ENCODE measurements at places on chromosomes 1 and 21.

GRCh38 chr1:16012590-16013219, 5.1 kb downstream of the HSPB7 start:
- DNase-seq: peak; percentile 52

GRCh38 chr1:41977326-41977725, 58.6 kb upstream of the HIVEP3 start:
- no peak for DNase-seq

- DNase-seq: no peak
Observed at GRCh38 chr1:40399984-40400704, 26.6 kb downstream of the SMAP2 start.

GRCh38 chr1:204274446-204274845, 60.7 kb upstream of the GOLT1A start:
- no peak for DNase-seq

GRCh38 chr1:147849098-147849895, 53.3 kb upstream of the GJA8 start:
- DNase-seq: no peak

- DNase-seq: no peak
Observed at GRCh38 chr1:119946724-119947123, 50.4 kb upstream of the ADAM30 start.

GRCh38 chr1:26302733-26303405, 3.6 kb downstream of the UBXN11 start:
- no peak for DNase-seq

GRCh38 chr1:167061073-167061464, 29.1 kb downstream of the GPA33 start:
- DNase-seq: no peak

- no peak for DNase-seq
Observed at GRCh38 chr1:175133673-175134435, 58.7 kb downstream of the KIAA0040 start.

- DNase-seq: no peak
Observed at GRCh38 chr1:22376976-22377375, 74.7 kb upstream of the ZBTB40 start.

GRCh38 chr1:230005040-230005439, 62.0 kb upstream of the GALNT2 start:
- no peak for DNase-seq

DNA sequence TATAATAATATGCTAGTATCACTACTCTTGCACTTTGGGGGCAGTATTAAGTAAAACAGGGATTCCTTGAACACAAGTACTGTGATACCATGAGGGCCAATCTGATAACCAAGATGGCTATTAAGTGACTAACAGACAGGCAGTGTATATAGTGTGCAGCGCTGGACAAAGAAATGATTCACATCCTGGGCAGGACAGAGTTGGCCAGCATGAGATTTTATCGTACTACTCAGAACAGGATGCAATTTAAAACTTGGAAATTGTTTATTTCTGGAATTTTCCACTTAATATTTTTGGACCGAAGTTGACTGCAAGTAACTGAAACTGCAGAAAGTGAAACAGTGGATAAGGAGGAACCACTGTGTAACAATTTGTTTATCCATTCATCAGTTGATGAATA, 74.6 kb downstream of the DNTTIP2 start:
- no peak for DNase-seq

GRCh38 chr1:193767886-193768285, 581.5 kb upstream of the B3GALT2 start:
- no peak for DNase-seq

GRCh38 chr1:219928791-219929118, 398 bp upstream of the SLC30A10 start:
- DNase-seq: no peak

DNA sequence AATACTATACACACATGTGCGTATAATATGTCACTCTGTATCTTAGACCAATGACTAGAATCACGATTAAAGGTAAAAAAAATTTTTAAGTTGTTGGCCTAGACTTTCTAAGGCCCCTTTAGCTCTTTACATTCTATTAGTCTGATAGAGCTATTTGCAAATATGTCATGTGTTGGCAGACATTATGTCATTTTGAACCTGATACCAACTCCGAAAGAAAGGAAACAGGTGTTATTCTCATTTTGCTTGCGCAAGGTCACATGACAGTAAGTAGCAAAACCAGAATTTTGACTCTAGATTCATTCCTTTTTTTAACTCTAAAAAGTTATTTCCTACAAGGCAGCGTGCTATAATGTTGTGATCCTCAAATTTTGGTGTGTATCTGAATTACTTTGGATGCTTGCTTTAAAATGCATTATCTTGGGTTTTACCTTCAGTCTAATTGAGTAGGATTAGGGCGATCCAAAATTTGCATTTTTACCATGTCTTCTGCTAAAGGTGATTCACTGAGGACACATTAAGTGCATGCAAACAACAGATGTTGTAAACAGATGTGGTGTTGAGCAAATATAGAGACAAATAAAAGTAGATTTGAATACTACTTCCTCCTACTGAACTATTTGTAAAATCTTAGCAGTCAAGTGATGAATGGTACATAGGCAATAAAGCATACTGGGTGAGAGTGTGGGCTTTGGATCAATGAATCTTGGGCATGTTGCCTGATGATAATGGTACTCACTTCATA, 63.5 kb upstream of the KIAA1614 start:
- no peak for DNase-seq

DNA sequence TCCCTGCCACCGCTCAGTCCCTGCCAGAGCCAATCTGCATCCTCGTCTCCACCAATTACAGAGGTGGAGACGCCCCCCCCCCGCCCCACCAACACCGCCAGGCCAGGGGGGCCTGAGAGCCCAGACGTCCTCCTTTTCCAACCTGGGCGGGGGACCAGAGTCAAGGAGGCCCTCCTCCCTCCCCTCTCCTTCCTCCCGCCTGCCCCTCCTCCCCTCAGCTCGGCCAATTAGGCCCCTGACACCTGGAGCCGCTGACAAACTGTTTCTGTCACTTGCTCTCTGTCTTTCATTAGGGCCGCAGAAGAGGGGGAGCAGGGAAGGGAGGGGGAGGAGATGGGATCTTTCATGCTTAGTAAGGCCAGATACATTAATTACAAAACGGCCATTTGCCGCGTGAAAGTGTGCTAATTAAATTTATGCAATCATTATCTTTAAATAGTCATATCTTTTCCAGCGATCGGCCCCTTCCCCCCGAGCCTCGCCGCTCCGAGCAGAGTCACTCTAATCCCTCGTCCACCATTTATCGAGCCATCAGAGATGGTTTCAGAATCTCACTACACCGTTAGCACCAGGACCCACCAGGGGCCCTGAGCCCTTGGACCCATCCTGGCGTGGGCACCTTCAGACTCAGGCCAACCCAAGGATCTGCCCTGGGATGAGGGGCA, 94.7 kb downstream of the PAX7 start:
- DNase-seq: no peak

- no peak for DNase-seq
Observed at GRCh38 chr1:237011432-237011831, 7.2 kb upstream of the MT1HL1 start.

- no peak for DNase-seq
Observed at GRCh38 chr1:153614906-153615305, 1.2 kb downstream of the S100A14 start.

DNA sequence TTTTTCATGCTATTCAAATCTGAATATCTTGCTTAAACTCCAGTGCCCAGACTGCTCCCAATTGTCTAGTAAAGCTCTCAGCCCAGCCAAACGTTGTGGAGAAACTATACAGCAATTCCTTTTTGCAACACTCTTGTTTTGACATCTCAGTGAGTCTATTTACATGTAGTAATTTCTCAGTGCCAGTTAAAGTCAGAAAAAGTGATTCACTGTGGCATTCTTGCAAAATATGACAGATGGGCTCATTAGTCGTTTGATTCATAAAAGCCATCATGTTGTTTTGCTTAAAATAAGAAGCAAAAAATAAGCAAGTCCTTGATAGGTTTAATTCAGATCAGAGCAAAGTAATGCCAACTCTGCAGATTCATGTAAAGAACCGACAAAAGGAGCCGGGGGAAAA, 20.7 kb upstream of the TMPRSS15 start:
- DNase-seq: no peak

DNA sequence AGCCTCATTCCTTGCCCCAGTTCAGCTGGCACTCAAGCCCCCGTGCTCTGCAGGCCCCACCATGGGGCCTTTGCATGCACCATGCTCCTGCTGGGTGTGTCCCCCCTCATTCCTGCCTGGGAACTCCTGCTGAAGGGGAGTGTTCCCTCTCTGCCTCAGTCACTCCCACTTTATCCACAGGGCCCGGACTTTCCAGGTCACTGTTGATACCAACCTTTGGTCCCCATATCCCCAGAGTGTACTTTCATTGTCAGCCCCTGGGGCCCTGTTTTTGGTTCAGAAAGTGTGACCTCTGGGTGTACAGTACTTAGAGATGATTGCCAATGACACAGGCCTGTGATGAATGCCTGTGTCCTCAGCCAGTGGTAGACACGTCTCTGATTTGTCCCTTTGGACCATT, 2.9 kb downstream of the TTC22 start:
- no peak for DNase-seq

DNA sequence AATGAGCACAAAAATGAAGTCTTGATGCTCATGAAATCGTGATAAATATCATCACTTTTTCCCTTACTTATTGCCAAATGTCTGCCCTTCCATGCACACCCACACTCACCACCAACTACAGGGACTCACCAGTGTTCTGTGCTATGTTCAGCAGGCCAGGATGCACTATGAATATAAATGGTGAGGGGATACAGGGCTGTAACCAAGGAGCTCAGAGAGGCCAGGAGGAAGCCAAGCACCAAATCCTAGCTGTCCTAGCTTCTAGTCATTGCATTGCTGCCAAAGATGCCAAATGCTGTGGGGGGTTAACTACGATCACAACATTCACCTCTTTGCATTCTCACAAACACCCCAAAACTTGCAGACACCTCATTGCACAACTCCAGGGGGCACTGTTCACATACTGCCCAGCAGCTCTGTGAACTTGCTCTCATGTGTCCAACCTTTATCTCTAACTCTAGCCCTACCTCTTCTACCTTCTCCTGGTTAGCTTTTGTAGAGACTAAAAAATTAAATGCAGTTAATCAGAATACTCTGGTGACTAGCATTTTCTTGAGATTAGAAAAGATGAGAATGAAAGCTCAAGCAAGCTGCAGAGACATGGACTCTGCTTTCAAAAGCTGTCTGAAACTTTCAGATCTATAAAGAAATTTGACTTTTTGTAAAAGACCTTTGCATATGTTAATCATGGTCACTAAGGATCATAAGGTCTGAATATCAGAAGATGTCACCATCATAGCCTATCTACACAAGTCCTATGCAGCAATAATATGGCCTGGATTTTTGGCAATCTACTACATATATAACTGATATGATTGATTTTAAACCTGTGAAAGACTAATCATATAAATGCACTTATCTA, 13.9 kb upstream of the KIF14 start:
- no peak for DNase-seq

DNA sequence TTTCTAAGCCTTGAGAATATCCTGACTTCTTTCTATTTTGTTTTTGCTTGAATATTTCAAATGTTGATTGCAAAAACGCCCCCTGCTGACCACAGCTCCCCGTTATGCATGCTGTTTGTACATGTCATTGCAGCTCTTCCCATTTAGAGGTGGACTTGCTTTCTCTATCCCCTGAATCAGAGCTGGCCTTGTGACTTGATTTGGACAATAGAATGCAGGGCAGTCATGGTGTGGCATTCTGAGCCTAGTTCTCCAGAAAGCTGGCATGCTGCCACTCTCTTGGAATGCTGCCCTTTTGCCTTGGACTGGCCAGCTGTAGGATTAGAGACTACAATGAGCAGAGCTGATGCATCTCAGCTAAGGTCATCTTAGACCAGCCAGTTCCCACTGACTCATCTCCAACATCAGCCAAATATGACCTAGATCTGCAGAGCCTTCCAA, 1561.5 kb downstream of the MRPL39 start:
- DNase-seq: peak; percentile 26

DNA sequence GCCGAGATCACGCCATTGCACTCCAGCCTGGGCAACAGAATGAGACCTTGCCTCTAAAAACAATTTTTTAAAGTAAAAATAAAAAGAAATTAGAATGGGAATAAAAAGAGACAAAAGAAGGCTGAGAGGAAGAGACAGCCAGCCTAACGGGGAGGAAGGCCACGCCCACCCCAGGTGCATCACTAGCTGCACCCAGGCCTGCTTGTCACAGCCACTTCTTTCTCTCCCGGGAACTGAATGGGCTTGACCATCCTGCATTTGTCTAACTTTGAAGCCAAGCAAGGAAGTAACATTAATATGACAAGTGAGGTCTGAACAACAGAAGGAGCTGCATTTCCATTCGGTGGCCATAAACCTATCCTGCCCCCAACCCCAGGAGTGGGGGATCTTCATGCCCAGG, 20.8 kb upstream of the EFNA1 start:
- no peak for DNase-seq

- DNase-seq: no peak
Observed at GRCh38 chr1:226938903-226939437, 1.1 kb upstream of the COQ8A start.

DNA sequence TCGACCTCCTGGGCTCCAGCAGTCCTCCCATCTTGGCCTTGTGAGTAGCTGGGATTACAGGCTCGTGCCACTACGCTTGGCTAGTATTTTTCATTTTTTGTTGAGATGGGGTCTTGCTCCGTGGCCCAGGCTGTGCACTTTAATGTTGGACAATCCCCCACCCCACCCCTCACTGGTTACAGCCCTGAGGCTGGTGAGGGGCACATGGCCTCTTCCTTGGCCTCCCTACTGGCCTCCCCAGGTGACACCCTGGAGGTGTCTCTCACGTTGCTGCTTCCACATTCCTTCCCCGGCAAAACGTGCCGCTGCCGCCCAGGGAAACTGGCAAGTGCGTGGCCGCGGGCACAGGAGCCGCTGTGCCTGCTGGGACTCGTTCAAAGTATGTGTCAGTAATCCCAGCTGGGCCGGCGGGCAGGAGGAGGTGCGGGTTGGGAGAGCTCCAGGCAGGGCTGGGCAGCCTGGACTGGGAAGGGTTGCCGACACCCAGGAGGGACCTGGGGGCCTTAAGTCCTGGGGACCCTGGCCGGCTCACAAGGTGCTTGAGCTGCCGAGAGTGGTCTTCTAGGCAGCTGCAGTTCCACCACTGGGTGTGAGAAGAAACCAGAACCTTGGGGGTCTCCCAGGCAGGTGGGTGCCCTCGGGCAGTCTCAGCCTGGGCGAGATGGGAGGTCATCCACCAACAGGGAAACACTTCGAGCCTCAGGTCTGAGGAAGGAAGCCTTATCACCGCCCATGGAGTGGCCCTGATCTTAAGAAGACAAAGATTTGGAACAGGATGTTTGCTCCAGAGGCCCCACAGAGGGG, 6.5 kb downstream of the WNT3A start:
- no peak for DNase-seq

DNA sequence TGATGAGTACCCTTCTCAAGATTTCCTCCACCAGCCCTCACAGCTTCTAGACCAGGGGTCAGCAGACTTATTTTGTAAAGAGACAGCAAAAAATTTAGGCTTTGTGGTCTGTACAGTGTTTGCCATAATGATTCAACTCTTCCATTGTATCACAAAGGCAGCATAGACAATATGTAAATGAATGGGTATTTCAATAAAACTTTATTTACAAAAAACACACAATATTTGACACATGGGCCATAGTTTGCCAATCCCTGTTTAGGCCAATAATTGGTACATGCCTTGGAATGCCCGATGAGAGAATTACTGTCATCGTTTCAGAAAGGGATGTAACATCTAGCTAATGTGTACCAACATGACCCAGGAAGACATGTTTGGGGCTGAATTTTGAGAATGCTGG, 178.9 kb upstream of the GALNT2 start:
- DNase-seq: no peak
